ENCODE measurements at places on chromosomes 13 and 19.

- no peak for DNase-seq
These were observed 7.2 kb downstream of the TMEM255B start for GRCh38 chr13:113766035-113766800.

DNA sequence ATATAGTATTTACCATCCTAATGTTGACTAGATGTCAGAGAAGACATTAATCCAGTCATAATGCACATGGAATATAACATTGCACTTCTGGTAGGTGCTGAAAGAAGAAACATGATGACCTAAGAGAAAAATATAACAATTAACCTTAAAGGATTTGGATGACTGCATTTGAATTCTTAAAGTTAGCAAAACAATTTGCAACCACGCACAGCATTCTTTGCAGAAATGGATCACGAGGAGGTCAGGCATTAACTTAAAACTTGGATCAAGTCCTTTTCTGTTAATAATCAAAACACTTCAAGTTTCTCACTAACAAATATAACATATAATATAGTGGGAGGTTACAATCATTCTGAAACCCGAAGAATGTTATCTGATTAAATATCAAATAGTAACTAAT lies 525.0 kb upstream of the SLITRK6 start:
- DNase-seq, result no peak

- DNase-seq, result peak; percentile 43
These were observed 14.9 kb upstream of the GRTP1 start for GRCh38 chr13:113378825-113379224.

- no peak for DNase-seq
These were observed 166.9 kb downstream of the SLC7A1 start for GRCh38 chr13:29428310-29429181.

DNA sequence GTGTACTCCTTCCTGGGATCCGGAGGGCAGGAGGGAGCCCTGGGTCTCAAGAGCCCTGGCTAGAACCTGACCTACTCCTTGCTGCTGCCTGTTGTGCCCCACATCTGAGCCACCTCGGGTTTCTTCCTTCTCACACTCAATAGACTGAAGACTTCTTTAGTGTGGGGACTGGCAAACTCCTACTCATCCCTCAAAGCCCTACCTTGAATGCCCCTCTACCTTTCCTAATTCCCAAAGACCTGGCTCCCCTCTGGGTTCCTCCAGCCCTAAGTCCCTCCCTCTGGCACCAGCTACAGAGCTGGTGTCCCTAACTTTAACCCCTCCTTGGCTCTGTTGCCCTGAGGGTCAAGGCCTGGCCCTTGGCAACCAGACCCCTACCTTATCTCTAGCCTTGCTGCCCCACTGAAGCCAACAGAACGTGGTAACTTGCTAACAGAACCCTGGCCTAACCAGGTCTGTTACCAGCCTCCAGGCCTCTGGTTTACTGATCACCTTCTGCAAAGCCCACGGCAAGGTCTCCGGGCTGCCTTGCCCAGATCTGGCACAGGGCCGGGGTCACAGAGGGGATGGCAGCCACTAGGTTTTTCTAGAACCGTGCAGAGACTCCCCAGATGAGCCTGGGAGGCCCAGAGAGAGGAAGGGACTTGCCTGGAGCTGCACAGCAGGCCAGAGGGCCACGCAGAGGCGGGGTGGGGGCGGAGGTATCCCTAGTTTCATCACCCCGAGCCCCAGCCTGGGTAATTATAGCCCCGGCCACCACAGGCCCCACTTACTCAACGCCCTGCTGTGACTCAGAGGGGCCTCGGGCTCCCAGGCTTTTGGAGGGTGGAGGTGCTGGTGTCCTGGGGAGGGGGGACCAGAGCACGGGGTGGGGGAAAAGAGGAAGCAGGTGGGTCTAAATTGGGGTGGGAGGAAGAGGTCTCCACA lies 15.3 kb downstream of the ZBTB7A start:
- DNase-seq, result no peak

DNA sequence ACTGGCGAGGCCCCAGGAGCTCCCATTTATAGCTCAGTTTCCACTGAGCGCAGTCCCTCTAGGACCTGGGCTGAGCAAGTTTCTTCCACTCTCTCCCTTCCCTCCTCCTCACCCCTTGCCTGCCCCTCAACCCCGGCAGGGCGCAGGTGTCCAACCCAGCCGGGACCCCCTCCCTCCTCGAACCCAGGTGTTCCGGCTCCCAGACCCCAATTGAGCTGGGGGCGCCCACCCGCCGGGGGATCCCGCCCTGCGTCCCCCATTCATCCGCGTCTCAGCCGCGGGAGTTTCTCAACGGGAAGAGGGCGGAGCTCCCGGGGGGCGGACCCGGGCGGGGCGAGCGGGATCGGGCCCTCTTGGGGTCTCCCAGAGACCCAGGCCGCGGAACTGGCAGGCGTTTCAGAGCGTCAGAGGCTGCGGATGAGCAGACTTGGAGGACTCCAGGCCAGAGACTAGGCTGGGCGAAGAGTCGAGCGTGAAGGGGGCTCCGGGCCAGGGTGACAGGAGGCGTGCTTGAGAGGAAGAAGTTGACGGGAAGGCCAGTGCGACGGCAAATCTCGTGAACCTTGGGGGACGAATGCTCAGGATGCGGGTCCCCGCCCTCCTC lies at the start of gene KIRREL2:
Gene KIRREL2, plus strand, starts transcription at position 366 of the 604 bp plus-strand sequence. Its CDS starts 209 bp downstream, at position 575.
- DNase-seq, result peak; percentile 78

GRCh38 chr13:49296659-49297058 lies 48.9 kb downstream of the CDADC1 start:
- DNase-seq, result no peak

GRCh38 chr13:40749327-40749726 lies 21.7 kb downstream of the MRPS31 start:
- DNase-seq, result no peak

GRCh38 chr19:40134866-40135265 lies 44.1 kb upstream of the ZNF780A start:
- no peak for DNase-seq

DNA sequence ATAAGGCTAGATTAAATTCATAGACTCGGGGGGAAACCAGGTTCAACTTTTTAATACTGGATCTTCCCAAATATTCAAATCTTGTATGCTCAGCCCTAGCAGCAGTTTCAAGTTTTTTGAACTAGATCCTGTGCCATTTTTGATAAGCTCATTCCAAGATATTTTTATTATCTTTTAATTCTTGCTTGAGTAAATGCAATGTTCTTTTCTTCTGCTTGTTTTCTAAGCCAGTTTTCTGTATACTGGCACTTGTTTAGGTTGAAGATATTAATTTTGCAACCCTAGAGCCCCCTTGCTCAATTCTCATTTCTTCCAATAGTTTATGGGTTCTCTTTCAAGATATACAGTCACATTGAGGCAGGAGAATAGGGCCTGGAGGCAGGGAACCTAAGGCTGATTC lies 13.1 kb upstream of the PNMA8C start:
- no peak for DNase-seq

DNA sequence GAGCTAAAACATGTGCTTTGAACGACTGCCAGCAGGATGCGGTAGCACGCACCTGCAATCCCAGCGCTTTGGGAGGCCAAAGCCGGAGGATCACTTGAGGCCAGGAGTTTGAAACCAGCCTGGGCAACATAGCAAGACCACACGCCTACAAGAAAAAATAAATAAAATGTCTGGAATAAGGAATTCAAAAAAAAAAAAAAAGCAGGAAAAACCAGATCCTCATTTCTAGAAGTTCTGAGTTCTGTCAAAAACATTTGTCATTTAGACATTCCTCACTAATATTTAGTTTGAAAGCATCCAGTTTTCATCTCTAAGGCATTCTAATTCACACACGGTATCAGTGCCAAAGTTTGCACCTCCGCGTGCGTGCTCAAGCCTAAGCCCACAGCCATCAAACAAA lies 36.9 kb upstream of the USE1 start:
- no peak for DNase-seq

GRCh38 chr19:15651791-15652190 lies 11.1 kb downstream of the CYP4F3 start:
- no peak for DNase-seq

- DNase-seq, result no peak
These were observed 200.5 kb downstream of the UQCRFS1 start for GRCh38 chr19:29012457-29012856.

- no peak for DNase-seq
These were observed 3.4 kb downstream of the BSG start for GRCh38 chr19:575527-576506.

GRCh38 chr19:30871979-30872378 lies 477.3 kb downstream of the TSHZ3 start:
- peak; percentile 3 for DNase-seq

DNA sequence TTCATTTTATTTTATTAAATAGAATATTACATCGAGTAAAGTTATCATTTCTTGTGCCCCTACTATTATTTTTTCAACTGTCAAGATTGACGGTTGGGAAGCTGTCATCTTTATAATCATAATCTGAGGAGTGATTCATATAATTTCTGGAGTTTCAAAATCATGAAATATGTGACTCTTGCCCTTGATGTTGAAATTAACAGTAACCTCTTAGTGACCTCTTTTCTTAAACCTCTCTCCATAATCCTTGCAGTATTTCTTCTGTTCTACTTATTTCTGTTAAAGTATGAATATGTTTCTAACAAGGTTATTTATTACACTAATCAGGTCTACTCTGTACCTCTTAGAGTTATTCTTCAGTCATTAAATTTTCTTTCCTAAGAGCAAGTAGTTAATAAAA lies 663.8 kb downstream of the LIG4 start:
- DNase-seq, result no peak

DNA sequence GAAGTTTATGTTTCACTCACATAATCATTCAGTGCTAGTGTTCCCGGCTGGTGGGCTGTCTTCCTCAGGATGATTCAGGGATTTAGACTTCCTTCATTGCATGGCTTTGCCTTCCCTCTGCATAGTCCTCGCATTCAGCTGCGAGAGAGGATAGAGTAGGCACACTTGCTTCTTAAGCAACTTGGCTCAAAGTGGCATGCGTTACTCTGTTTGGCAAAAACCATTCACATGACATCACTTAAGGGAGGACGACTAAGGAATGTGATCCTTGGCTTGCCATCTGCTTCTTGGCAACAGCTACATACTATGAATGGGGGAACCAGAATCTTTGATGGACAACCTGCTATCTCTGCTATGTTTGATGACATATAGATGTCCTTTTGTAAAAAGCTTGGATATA lies 359.3 kb downstream of the TDRD3 start:
- DNase-seq, result no peak

GRCh38 chr19:45505996-45506245 lies 1.4 kb upstream of the VASP start:
- no peak for DNase-seq

DNA sequence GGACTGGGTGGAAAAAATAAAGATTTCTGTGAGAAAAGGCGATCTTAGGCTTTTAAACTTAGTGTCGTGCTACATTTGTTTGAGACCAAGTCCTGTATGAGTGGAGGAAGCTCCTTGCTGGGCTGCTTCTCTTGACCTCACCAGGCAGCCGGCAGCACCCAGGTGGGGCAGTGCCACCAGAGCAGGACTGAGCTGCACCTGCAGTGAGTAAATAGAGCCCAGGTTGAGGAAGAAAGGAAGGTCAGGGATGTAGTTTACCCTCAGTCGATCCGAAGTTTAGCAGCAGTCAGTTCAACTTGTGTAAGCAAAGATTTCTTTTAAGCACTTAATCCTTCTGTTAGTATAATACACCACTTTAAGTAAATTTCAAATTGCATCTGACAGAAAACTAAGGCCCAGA lies 13.6 kb downstream of the HNRNPM start:
- no peak for DNase-seq

GRCh38 chr19:4587527-4587926 lies 28.0 kb upstream of the SEMA6B start:
- DNase-seq, result no peak

- DNase-seq, result no peak
These were observed 7.3 kb upstream of the TYROBP start for GRCh38 chr19:35915443-35915842.

DNA sequence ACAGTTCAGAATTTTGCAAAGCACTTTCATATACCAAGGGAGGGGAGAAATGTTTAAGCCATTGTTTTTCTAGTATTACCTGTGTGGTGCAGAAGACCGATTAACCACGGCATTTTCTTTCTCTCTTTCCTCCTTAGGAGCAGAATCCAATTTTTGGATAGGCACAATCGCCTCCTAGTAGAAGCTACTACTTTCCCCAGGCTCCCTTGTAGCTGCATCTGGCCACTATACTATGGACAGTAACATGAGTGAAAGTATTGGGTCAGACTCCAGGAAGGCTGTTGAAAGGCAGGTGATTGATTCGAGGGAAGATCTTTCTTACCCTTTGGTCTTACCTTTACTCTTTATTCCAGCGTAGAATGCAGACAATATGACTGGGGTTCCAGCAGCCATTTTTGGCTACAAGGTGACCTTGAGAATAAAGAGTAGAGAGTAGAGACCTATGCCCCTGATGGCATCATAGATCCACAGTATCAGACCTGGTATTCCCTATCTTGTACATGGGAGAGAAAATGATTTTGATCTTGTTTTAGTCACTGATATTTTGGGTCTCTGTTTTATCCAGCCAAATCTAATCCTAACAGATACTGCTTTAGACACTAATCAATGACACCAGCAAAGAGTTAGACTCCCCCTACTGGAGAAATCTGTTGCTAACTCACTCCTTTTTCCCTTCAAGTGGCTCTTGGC lies 77.0 kb downstream of the LRRC63 start:
- no peak for DNase-seq

GRCh38 chr19:29945433-29945832 lies 3.4 kb downstream of the URI1 start:
- DNase-seq, result no peak

DNA sequence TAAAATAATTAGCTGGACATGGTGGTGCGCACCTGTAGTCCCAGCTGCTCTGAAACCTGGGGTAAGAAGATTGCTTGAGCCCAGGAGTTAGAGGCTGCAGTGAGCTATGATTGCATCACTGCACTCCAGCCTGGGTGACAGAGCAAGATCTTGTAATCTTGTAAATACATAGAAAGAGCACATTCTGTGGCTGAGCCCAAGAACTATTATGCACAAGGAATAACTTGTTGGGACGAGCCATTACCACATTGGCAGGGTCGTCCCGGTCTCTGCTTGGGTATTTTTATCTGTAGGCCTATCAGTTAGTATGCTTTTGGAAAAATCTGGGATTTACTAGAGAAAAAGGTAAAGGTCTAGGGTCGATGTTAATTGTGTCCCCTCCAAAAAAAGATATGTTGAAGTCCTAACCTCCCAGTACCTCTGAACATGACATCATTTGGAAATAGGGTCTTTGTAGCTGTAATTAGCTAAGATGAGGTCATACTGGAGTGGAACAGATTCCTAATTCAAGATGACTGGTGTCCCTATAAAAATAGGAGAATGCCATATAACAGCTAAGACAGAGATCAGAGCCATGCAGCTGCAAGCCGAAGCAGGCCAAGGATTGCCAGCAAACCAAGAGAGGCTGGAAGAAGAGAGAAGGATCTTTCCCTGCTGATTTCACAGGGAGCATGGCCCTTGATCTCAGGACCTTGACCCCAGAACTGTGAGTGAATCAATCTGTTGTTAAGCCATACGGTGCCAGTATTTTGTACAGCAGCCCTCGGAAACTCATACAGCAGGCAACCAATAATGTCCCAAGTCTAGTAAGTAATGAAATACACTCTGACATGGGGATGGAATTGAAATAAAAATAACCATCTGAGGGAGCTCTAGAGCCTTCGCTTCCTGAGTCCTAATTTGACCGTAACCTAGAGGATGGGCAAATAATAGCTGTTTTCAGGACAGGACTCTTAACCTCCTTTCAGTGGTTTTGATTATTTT lies 77.0 kb downstream of the TM9SF2 start:
- no peak for DNase-seq

- DNase-seq, result no peak
These were observed at the start of gene CCNA1 for GRCh38 chr13:36432106-36432544. CCNA1 (plus strand) TSS chr13:36432495; CDS start chr13:36433057, 562 bp downstream.

- no peak for DNase-seq
These were observed 4.3 kb downstream of the DOT1L start for GRCh38 chr19:2167896-2168618.

GRCh38 chr19:18729933-18730530 lies 46.6 kb downstream of the CRTC1 start:
- no peak for DNase-seq

- no peak for DNase-seq
These were observed 561.6 kb downstream of the TBC1D4 start for GRCh38 chr13:74920361-74920760.
